ENCODE measurements at places on chromosomes 13 and 19. TPM values are rescaled to one million over a fixed set of nuclear protein-coding genes. Genes with fewer than 3 reads are reported as not detected.

DNA sequence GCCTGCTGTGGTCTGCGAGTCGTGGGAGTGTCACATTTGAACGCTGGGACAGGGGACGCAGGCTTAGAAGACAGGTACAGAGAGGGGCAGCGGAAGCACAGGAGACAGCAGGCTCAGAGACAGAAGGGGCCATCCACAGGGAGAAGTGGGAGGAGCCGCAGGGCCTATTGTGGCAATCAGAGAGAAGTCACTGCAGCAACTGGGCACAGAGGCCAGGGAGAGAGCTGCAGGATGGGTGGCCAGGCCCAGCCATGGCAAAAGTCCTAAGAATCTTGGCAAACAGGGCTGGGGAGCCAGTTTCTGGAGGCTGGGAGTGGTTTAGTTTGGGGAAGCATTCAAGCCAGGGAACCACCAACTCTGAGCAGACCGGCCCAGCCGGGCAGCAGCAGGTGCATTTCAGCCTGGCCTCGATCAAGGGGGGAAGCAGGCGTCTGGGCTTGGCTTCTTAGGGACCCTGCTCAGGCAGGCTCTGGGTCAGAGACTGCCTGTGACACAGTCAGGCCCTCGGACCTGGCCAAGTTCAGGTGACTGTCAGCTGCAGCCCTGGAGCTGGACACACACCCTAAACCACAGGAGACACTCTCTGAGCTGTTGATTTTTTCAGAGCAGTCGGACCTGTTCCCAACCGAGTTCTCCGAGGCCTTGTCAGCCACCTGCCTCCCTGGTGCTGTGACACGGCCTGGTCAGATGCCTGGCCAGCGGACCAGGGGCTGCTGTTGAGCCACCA lies 11.8 kb downstream of the SH3GL1 start:
- no peak for DNase-seq

The ZNF132 gene
- 1.1 TPM for total RNA-seq

The INTS6 gene
- total RNA-seq: 62.1 TPM

The GNG8 gene
- not detected for total RNA-seq

DNA sequence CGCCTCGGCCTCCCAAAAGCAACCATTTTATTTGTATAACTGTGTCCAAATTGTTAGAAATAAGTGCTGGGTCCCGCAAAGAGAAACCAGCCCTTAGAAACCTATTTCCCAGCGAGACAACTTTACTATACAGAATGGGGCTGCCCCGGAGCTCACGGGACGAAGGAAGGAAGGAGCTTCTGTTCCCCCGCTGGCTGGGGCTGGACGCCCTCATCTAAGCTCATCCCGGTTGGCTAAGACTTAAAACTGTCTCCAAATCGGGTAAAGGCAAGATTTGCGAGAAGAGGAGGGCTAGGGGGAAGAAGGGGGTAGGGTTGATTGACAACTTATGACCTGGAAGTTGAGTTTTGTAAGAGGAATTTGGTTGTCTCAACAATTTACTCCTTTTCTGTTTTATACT lies 12.3 kb upstream of the BSG start:
- DNase-seq: peak; percentile 44

DNA sequence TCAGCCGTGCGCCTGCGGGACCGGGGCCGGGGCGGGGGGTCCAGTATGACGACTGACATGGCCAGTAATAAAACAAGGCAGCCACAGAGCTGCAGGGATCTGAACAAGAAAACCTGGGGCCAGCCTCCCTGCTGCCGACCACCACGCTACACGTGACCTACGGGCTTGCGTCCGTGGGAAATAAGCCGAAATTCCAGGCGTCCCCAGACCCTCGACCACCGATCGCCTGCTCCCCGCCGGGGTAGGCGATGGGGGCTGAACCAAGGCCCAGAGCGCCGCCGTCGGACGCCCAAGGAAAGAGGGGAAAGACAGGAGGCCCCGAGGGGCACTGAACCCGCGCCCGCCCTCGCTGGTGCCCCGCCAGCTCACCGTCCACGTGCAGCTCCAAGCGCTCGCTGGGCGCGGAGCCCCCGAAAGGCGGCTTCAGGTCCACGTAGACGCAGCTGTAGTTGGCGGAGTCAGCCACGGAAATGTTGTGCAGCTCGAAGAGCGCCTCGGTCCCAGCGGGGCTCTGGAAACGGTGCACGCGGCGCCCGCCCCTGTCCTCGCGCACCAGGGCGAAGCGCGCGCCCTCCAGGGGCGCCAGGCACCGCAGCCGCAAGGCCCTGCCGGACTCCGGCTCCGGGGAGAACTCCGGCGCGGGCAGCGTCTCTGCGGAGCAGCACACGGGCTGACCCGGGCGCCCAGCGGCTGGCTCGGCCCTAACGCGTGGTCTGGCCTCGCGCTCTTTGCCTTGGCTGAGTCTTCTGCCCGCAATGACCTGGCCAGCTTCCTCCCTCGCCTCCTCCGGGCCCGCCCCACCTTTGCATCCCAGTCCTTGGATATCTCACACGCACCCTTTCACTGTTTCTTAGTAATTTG lies 3.1 kb downstream of the A1BG start:
- DNase-seq: peak; percentile 47

GRCh38 chr13:48862572-48862971 lies 113.1 kb upstream of the FNDC3A start:
- no peak for DNase-seq

GRCh38 chr13:39282400-39282972 lies 244.2 kb downstream of the NHLRC3 start:
- no peak for DNase-seq

The GRIN2D gene
- total RNA-seq: 1.2 TPM

- peak; percentile 70 for DNase-seq
Observed at GRCh38 chr19:39167461-39168257, 29.1 kb upstream of the NCCRP1 start.

GRCh38 chr13:34776390-34776981 lies 165.6 kb upstream of the NBEA start:
- DNase-seq: no peak

The TPTE2 gene
- total RNA-seq: not detected

DNA sequence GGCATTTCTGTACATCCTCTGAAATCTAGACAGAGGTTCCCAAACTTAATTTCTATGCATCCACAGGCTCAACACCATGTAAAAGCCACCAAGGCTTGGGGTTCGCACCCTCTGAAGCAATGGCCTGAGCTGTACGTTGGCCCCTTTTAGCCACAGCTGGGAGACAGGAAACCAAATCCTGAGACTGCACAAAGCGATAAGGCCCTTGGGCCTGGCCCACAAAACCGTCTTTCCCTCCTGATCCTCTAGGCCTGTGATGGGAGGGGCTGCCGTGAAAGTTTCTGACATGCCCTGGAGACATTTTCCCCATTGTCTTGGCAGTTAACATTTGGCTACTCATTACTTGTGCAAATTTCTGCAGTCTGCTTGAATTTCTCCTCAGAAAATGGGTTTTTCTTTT lies 766.4 kb downstream of the GPC5 start:
- DNase-seq: peak; percentile 53

- no peak for DNase-seq
Observed at GRCh38 chr13:57552437-57552836, 79.1 kb upstream of the PCDH17 start.

DNA sequence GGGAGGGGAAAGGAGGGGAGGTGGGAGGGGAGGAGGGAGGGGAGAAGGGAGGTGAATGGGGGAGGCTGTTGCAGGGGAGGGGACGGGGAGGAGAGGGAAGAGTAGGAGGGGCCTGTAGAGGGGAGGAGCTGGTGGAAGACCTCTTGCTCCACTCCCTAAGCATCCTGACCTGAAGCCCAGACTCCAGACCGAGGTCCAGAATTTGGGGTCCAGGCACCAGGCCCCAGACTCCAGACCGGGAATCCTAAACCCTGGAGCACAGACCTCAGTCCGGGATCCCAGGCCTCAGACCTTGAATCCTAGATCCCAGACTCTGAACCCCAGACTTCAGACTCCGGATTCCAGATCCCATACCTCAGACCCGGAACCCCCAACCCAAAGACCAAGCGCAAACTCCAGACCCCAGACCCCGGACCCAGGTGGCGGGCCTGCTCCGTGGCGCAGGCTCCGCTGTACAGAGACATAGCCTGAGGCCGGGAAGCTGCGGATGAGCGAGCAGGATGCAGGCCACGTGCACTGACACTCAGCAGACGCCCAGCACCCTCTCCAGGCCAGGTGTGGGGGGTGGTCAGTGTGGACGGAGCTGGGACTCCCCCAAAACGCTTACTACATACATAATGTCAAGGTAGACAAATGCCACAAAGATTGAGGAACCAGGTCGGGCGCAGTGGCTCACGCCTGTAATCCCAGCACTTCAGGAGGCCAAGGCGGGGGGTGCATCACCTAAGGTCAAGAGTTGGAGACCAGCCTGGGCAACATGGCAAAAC lies 710 bp upstream of the BTBD2 start:
- DNase-seq: peak; percentile 79

DNA sequence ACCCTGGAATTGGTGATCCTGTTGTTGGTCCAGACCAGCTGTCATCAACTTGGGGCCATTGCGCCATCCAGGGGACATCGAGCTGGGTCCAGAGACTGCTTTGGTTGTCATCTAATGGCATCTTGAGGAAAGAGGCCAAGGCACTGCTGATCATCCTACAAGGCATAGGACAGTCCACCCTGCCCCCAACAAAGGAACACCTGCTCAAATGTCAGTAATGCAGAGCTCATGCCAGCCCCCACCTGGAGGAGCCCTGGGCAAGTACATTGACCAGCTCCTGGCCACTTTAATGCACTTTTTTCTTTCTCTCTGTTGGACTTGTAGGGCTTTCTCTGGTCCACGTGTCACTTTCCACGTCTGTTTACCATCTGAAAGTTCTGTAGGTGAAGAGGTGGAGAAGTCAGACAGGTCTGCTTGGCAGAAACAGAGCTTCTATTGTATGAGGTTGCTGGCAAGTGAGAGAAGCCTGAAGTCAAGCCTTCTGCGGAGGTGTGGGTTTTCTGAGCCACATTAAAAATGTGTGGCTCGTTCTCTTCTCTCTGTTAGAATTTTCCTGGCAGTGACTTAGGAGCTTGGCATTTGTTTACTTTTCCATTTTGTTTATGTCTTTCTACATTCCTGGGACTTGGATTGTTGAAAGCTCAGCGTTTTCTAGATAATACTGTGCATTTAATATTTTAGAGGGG lies 124.0 kb upstream of the RNF113B start:
- DNase-seq: no peak

The NDUFA7 gene
- 86.2 TPM for total RNA-seq

Data from endodermal cell (in vitro differentiated cells).